ENCODE measurements at places on chromosomes 2 and 18.

DNA sequence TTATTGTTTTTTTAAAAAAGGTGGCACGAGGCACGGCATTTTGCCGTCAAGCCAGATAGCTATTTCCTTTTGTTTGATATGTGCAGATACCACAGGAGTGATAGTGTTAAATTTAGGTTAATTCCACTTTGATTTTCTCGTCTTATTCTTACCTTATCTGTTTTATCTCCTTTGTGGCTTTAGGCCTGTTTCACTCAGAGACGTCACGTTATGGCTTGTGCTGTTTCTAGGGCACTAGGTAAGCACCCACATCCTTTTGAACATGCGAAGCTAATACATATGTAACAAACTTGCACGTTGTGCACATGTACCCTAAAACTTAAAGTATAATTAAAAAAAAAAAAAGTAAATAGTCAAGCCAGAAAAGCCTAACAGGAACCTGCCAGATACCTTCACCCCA is 57.8 kb downstream of the C18orf63 start:
- no peak for DNase-seq

DNA sequence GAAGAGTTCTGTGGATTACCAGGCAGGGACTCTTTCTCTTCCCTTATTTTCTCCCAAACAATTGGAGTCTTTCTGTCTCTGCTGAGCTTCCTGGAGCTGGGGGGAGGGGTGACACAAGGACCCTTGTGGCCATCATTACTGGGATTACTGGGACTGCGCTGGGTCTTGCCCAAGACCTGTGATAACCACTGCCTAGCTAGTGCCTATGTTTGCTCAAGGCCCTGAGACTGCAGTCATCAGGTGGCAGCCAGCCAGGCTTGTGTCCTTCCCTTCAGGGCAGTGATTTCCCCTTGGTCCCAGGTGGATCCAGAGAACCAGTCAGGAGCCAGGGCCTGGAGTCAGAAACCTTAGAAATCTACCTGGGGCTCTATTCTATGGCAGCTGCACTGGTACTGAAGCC is 355.6 kb downstream of the PARD3B start:
- no peak for DNase-seq

- no peak for DNase-seq
Observed at GRCh38 chr2:212153923-212154322, 384.7 kb downstream of the ERBB4 start.

DNA sequence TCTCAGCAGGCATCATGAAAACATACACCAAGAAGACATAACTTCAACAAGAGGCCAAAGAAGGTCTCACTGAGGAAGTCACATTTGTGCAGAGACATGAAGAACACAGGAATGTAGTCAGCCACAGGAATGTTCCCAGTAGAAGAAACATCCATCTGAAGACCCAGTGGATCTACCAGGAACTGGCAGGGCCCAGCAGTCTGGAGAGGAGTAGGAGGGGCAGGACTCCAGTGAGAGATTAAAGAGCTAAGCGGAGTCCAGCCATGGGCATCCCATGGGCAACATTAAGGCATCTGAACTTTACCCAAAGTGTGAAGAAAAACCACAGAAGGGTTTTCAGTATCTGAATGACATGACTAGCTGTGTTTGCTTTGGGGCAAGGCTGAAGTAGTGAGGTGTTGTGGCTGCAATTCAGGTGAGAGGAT is 103.1 kb downstream of the UPP2 start:
- no peak for DNase-seq

DNA sequence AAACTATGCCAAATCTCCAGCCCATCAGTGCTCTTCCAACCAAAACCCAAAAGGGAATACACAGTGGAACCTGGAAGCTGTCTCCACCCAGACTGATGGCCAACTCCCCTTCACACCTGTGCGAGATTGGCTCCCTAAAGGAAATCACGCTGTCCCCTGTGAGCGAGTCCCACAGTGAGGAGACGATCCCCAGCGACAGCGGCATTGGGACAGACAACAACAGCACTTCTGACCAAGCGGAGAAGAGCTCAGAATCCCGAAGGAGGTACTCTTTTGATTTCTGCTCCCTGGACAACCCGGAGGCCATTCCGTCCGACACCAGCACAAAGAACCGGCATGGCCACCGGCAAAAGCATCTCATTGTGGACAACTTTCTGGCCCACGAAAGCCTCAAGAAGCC is 271.1 kb downstream of the SETBP1 start:
- no peak for DNase-seq

- DNase-seq = no peak
Observed at GRCh38 chr2:64402876-64403275, 51.1 kb upstream of the LGALSL start.

DNA sequence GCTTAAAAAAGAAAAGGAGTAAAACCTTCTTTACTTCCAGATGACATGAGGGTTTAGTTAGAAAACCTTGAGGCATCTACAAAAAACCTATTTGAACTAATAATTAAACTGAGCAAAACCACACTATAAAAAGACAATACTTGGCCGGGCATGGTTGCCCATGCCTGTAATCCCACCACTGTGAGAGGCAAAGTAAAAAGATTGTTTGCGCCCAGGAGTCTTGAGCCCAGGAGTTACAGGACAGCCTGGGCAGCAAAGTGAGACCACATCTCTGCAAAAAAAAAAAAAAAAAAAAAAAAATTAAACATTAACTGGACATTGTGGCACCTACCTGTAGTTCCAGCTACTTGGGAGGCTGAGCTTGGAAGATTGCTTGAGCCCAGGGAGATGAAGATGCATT is 502.8 kb upstream of the LRRTM4 start:
- DNase-seq = no peak

DNA sequence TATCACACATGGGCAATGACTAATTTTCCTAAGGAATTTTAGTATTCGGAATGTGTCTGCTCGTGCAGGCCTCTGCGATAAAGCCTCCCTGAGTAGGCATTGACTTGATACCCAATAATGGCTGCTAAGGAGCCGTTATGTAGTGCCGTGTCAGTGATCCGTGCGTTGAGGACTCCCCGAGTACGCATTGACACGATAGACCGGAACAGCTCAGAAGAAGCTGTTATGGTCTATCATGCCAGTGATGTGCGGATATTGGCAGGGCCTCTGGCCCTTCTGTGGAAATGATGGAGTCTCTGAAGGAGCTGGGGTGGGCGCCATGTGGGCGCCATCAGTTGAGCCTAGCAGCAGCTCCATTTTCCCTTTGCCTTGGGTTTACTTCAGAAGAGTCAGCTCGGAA is 29.1 kb downstream of the ZEB2 start:
- no peak for DNase-seq

- peak; percentile 47 for DNase-seq
Observed at GRCh38 chr18:78607784-78608183, 371.8 kb upstream of the SALL3 start.

GRCh38 chr2:215493376-215493775 is 57.5 kb upstream of the FN1 start:
- DNase-seq = no peak

- no peak for DNase-seq
Observed at GRCh38 chr2:9307535-9307934, 100.9 kb downstream of the ASAP2 start.

DNA sequence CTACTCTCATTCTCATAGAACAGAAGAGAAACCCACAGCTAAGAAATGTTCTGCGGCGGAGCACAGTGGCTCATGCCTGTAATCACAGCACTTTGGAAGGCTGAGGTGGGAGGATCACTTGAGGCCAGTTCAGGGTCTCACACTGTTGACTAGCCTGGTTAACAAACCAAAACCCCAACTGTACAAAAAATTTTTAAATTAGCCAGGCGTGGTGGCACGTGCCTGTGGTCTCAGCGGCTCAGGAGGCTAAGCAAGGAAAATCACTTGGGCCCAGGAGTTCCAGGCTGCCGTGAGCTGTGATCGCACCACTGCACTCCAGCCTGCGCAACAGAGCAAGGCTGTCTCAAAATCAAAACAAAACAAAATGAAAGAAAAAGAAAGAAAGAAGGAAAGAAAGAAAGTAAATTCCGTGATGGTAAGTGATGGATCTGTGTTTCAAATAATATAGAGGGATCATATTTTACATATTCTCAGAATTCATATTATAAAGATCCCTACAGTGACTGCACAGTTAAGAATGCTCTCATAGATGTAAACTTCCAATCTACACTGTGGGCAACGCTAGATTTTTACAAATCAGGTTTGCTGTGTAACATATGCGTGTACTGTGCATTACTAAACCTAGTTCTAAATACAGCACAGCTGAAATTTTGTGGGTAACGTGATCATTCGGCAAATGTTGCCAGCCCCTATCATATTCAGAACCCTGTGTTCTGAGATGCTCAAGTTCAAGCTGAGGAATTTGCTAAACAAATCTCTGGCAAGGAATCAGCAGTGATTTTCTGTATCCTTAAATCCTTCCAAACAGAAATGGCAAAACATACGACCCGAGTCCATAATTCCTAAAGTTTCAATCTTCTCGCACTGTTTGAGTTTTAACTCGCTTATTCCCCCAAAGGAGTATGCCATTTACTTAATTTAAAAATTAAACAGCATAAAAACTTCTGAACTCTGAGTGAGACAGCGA is 1.2 kb upstream of the RAB12 start:
- no peak for DNase-seq

- DNase-seq = no peak
Observed at GRCh38 chr2:42125841-42126594, 43.1 kb upstream of the EML4 start.

DNA sequence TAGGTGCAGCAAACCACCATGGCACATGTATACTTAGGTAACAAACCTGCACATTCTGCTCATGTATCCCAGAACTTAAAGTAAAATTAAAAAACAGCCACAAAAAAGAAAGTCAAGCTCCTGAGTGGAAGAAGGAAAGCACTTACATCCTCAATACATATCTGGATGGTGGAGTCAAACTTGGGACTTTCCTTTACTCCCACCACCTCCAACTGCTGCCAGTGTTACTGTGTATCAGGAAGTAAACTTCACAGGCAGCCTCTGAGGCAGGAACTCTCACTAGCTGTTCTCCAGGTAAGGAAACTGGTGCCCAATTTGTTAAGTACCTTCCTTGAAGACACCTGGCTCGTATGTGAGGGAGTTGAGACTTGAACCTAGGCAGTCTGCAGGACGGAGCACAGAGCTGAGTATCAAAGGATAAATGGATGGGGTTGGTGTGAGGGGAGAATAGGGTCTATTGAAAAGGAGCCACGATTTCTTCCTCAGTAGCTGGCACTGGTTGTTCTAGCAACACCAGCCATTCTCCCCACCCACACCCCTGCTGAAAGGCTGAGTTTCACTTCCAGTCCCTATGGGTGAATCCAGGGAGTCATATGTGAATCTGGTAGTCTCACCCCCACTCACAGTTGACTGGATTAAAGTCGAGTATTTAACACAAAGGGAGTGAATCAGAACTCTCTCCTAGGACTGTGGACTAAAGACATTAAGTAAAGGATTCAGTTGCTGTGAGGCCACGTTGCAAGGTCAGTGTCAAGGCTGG is 50.0 kb upstream of the GPR39 start:
- DNase-seq = no peak

DNA sequence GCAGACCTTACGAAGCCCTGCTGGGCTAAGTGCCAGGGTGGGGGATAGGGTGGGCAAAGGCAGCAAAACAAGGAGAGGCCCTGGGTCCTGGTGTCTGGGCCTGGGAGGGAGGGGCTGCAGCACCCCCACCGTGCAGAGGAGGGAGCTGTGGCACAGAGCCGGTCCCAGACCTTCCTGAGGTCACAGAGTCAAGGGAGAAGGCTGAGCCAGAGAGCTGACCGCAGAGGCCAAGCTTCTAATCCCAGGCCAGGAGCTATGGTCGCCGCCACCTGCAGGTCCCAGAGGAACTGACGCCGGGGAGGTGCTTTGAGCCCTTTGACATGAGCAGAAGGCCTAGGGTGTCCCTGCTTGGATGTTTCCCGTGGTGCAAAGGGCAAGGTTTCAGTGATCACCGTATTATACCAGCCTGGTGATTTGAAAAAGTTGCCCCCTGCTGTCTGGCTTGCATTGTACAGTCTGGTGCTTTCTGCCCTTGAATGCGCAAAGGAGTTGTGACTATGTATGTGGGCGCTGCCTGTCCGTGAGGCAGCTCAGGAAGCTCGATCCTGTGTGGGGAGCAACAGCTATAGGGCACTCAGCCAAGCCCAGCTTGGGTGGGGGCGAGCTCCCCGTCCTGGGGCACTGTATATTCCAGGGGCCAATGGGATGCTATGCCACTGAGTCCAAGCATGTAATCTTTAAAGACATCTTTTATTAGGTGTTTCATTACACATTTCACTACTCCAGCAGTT is 44.3 kb downstream of the EDAR start:
- peak; percentile 60 for DNase-seq

DNA sequence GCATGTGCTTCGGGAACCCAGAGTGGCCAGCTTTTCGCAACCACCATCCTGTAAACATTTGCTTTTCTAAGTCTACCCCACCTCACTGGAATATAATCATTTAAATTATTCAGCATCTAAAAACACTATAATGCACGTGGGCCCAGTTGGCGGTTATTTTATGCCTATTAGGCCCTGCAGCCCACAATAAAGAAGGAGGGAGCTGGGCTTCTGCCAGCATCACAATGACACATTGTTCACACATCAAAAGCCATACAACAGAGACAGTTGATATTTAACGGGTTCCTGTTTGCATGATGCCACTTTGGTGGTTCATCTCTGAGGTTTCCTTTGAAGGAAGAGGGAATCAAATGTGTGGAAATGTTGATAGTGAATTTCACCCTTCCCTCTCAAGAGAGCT is 916.0 kb upstream of the CELF4 start:
- DNase-seq = no peak
